Stimulated activated naive CD4-positive, alpha-beta T cell (primary cell): ENCODE measurements at places on chromosomes 2 and 18.
A peak's percentile ranks its signal among the peaks of the same experiment; 100 is the strongest.

- no peak for DNase-seq
Observed at GRCh38 chr18:4293337-4293736, 161.8 kb downstream of the DLGAP1 start.

- no peak for DNase-seq
Observed at GRCh38 chr2:241540401-241540770, 18.2 kb upstream of the BOK start.

DNA sequence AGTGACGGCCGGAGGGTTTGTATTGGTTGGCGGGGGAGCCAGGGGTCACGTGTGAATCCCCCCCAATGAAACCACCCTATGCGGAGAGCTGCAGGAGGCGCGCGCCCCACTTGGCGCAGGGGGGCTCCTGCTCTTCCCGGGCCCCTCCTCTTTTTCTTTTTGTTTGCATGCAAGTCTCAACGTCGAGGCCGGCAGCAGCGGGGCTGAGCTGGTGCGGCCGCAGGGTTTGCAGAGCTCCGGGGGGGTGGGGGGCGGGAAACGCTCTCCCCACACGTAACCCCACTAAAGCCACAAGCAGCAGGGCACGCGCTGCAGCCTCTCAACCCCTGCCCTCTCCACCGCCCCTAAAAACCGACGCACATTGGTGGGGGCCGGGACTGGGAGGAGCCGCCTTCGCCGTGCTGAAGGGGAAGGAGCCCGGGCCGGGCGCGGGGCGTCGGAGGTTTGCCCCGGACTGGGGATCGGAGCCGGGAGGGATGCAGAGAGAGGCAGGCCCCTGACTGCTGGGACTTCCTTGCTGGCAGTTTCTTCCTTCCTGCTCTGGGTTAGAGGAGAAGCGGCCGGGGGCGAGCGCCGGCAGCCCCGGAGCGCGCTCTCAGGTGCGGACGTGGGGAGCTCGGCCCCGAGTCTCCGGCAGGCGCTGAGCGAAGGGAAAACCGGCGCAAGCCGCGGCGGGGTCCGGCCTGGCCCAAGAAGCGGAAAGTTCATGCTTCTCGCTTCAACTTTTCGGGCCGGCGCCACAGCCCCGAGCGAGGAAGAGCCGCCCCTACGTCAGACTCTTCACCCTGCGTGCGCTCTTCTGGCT lies 864 bp downstream of the LBH start:
- DNase-seq: peak; percentile 86

- DNase-seq: no peak
Observed at GRCh38 chr2:210128961-210129360, 42.2 kb downstream of the KANSL1L start.

DNA sequence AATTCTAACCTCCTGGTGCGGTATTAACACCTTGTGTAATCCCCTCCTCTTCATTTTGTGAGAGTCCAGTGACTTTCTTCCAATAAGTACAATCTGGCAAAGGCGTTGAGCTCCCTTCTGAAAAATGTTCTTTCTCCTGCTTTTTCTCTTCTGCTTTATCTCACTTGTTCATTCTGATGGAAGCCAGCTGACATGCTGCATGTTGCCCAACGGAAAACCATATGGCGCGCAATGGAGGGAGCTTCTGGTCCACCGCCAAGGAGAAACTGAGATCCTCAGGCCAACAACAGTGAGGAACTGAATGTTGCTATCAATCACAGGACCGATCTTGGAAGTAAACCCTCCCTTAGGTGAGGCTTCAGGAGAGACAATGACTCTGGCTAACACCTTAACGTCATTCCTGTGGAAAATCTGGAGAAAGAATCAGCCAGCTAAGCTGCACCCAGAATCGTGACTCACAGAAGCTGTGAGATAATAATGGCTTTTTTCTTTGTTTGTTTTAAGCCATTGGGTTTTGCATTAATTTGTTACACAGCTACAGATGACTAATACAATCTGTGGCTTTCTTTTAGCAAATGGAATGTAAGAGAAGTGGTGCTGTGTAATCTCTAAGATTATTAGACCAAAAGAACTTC lies 1323.9 kb upstream of the DDX18 start:
- no peak for DNase-seq

DNA sequence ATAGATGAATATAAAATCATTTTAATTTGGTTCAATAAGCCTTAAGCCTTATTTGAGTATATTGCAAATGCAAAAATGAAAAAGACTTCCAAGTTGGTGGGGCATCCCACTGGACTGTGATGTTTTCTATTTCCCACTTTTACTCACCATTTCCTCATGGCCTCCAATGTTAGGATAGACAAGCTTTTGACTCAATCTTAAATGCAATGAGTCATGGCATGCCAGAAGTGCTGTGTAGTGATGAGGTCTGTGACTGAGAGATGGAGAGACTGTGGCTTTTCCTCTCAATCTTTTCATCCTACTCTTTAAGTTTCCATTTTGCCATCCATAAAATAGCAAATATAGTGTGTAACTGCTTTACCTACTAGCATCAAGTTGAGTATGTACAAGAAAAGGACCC lies 1401.2 kb upstream of the CELF4 start:
- DNase-seq: no peak

DNA sequence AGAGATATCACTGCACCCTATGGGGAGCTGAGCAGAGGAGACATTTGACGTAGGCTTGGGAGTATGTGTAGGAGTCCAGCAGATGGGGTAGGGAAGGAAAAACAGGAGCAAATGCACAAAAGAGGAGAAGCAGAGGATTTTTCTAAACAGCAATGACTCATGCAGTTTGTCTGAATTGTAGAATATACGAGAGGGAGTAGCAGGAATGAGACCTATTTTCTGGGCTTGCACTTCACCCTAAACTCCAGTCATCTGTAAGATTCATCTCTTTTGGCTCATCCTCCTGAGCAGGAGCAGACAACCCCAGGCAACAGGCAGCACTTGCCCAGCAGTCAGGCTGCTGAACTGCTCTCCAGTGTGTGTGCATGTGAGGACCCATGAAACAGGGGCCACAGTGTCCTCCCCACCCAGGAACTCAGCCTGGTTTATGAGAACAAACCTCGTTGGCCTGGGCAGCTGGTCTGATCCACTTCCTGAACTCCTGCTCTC lies 100.2 kb upstream of the CDC42EP3 start:
- no peak for DNase-seq

DNA sequence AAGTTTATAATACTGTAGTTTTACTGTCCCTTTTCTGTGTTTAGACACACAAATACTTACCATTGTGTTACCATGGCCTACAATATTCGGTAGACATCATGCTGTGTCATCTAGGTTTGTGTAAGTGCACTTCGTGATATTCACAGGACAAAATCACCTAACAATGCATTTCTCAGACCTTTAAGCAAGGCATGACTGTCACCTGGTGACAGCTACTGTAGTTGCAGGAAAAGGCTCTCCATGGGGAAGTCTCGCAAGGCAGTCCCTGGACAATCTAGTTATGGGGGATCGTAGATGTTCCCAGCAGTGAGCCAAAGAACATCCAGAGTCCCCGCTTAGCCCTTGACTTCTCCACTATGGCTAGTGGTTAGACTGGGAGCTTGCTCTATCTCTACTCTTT lies 73.1 kb downstream of the EIF2AK3 start:
- no peak for DNase-seq

DNA sequence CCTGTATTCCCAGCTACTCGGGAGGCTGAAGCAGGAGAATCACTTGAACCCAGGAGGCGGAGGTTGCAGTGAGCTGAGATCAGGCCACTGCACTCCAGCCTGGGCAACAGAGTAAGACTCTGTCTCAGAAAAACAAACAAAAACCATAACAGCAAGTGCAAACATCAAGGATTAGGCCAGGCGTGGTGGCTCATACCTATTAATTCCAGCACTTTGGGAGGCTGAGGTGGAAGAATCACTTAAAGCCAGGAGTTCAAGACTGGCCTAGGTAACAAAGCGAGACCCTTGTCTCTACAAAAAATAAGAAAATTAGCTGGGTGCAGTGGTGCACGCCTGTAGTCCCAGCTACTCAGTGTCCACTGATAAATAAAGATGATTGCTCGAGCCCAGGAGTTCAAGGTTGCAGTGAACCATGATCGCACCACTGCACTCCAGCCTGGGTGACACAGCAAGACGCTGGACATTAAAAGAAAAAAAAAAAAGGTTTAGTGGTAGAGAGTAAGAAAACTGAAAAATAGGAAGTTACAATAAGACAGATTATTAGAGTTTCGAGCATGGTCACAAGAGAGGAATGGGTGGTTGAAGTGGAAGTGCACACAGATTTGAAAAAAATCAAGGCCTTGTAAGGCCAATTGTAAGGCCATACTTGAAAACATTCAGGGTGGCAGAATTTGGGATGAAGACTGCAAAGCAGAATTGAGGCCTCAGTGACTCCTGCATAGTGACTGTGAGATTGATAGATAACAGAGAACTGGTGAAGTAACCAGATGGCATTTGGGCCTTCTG lies 6.4 kb upstream of the KCMF1 start:
- no peak for DNase-seq

DNA sequence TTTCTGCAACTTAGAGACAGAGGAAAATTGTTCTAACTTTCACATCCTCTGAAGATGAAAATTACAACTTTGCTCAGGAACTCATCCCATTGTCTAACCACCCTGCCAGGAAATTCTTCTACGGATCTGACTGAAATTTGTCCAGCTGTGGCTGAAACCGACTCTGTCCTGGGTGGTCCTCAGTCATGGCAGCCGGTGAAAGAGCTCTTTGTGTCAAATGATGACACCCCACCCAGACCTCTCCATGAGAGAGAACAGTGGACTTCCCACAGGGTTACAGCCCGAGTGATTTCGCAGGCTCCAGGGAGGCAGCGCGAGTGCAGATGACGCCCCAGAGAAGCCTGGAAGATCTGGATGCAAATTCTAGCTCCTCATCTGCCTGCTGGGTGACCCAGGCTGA lies 65.1 kb upstream of the TRIB2 start:
- no peak for DNase-seq

- DNase-seq: no peak
Observed at GRCh38 chr2:60634438-60634837, 81.0 kb upstream of the BCL11A start.

DNA sequence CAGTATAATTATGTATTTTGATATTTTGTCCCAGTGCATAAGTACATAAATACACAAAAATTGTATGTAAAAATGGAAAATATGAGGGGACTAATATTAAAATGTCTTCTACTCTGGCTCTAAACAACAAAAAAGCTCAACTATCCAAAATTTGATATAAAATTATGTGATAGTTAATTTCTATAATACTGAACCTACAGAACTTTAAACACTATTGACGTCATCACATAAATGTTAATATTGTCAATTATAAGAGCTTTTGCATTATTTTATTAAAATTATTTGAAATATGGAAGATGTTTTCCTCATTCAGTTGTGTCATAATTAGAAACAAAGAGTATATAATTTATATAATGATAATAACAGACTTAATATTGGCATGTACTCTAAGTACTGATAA lies 1139.7 kb upstream of the TMEFF2 start:
- no peak for DNase-seq

DNA sequence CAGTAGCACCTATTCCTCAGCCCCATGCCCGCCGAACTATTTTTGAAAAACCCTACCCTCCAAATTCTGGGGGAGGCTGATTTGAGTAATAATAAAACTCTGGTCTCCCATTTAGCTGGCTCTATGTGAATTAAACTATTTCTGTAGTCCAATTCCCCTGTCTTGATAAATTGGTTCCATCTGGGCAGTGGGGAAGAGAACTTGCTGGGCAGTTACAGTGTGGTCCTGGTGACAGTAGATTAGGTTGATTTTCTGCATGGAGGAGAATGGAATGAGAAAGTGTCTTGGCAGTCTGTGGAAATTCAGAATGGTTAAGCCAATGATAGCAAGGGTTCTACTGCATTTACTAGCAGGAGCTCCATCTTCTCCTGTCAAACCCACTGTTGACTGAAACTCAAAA lies 95.0 kb downstream of the SPP2 start:
- DNase-seq: no peak

DNA sequence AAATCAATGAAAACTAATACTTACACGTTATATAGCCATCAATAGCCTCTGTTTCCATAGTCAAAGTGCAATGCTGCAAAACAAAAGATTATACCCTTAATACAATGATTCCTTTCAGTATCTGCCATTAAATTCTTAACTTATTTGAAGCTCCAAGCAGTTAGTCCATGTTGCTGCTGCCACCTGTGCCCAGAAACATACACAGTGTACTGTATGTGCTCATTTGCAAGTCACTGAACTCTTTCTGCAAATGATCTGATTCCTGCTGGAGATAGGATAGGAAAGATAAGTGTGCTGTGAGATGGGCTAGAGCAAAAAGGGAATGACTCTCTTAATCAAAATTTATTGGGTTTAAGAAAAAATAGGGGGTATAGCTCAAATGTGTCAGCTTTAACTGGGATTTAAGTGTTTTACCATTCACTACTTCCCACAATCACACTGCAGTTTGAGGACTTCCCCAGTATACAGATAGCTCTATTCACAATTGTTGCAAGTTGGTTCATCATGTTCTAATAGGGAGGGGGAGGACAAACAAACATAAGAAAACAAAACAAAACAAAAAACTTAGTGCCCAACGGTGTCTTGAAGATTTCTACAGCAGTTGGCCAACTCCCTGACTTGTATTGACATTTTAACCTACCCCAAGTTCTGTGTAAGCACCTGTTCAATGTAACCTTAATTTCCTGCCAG lies 2.7 kb downstream of the IKZF2 start:
- no peak for DNase-seq

DNA sequence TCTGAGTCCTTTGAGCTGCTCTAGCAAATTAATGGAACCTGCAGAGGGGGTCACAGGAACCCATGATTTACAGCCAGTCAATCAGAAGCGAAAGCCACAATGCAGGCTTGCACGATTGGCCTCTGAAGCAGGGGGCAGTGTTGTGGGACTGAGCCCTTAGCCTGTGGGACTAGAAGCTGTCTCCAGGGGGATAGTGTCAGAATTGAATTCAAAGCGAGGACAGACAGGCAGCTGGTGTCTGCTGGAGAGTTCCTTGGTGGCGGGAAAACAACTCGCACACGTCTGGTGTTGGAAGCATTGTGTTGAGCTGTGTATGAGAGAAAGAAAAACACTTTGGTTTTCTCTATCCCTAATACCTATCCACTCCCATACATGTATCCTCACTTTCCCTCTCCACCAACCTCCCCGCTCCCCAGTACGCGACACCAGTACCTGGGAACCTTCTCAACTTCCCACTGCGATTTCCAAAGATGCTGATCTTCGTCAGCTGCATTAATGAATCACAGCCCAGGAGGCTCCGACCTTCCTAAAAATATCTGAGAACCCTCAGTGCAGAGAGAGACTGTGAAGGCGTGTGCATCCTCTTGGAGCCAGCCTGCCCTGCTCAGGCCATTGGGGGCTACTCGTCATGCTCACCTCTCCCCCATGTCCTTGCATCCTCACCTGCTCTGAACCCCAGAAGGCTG lies 88.2 kb downstream of the HS1BP3 start:
- DNase-seq: no peak

DNA sequence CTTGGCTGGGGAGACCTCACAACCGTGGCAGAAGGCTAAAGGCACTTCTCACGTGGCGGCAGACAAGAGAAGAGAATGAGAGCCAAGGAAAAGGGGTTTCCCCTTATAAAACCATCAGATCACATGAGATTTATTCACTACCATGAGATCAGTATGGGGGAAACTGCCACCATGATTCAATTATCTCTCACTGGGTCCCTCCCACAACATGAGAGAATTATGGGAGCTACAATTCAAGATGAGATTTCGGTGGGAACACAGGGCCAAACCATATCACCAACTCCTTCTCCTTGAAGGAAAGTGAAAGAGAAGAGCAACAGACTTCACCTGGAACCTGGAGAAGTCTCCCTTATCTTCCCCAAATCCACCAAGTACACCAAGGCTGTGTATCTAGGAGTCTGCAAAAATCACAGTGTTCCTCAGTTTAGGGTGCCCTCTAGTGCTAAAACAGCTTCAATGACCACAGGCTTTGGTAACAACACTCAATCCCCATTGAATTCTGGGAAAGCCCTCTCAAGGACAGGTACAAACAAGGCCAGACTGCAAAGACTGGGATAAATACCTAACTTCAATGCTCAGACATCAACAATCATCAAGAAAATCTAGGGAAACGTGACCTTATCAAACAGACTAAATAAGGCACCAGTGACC lies 148.8 kb upstream of the SRD5A2 start:
- DNase-seq: no peak
